ENCODE measurements at places on chromosomes 2 and 18. TPM values are rescaled to one million over a fixed set of nuclear protein-coding genes. Genes with fewer than 3 reads are reported as not detected.

Gene ZAP70
- not detected for total RNA-seq

Gene AQP12B
- not detected for total RNA-seq

Gene MROH2A
- not detected for total RNA-seq

Gene ABCB11
- not detected for total RNA-seq

Gene SCYGR4
- not detected for total RNA-seq

All from regular cardiac myocyte (primary cell).